ENCODE measurements at places on chromosomes 4 and X.

DNA sequence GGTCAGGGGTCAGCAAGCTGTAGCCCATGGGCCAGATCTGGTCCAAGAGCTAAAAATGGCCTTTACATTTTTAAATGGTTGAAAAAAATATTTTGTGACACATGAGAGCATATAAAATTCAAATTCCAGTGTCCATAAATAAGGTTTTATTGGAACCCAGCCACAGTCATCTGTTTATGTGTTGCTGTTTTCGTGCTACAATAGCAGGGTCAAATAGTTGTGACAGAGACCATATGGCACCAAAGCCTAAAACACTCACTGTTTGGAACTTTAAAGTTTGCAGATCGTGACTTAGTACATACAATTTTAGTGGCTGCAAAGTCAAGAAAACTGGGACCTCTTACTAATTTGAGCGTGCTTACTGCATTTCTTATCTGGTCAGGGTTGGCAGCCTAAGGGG, 29.2 kb downstream of the LAMP2 start:
- DNase-seq = no peak

DNA sequence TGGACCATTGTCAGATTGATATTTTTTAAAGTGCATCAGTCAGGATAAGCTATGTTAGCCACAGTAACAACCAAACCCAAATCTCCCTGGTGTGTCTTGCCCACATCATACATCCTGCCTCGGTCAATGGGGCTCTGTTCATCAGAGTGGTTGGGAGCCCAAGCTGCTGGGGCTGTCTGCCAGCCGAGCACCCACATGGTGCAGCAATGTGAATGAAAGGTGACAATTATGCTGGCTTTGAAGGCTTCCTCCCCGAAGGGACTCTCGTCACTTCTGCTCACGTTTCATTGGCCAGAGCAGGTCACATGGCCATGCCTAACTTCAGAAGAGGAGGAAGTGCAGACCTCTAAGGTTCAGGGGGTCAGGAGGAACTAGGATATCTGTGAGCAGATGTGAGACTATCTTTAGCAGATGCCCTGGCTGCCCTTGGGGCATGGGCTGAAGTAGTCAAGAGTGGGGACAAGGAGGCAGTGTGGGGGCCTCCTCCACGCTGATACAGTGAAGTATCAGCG, 1.3 kb upstream of the JAKMIP1 start:
- no peak for DNase-seq

DNA sequence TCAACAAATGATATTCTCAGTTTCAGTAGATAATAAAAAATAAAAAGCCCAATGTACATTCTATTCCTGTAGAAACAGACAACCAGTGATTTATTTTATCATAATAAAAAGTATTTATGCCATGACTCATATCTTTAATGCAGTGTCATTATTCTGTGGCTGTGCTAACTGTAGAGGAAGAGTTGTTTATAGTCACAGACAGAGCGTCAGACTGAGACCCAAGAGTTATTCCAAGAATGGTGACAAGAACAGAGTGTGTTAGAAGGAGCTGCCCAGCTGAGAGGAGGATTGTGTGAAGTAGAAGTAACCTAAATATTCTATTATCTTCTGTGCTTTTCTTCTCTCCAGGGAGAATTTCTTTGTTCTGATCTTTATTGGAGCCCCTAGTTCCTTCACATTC, 210.7 kb downstream of the PPP1R2C start:
- DNase-seq = no peak

GRCh38 chrX:617891-618290, 12.7 kb upstream of the SHOX start:
- no peak for DNase-seq

GRCh38 chr4:4950561-4951290, 68.5 kb downstream of the CYTL1 start:
- no peak for DNase-seq

GRCh38 chr4:124590480-124590879, 122.1 kb downstream of the ANKRD50 start:
- no peak for DNase-seq

DNA sequence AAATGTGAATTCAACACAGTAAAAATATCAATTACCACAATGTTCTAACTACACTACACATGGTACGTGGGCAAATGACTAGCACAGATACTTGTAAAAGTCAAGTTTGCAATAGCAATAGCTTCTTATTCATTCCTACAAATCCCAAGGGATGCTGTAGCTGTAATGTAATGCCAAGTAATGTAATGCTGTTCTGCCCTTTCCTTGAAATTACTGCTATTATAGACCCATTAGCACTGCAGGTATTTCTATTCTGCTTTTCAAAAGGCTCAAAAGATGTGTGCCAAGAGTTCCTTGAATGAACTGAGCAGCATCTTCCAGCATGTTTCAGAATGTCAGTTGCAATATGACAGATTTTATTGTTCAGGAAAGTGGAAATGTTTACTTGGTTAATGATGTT, 129.9 kb upstream of the BANK1 start:
- DNase-seq = no peak

- no peak for DNase-seq
These were observed 86.2 kb downstream of the NPFFR2 start for GRCh38 chr4:72118017-72118416.

DNA sequence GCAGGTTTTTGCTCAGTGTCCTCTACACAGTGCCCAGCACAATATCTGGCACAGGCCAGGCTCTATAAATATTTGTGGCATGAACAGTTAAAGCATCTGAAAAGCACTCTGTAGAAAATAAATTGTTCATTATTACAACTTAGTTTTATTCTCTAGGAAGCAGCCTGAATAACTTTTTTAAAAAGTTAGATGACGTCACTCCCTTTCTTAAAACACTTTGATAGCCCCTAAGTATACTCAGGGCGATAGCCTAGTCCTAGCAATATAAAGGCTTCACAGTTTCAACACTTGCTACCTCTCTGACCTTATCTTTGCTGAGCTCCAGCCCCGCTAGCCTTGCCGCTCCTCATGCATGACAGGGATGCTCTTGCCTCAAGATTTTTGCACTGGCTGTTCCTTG, 80.6 kb downstream of the GPM6A start:
- no peak for DNase-seq

DNA sequence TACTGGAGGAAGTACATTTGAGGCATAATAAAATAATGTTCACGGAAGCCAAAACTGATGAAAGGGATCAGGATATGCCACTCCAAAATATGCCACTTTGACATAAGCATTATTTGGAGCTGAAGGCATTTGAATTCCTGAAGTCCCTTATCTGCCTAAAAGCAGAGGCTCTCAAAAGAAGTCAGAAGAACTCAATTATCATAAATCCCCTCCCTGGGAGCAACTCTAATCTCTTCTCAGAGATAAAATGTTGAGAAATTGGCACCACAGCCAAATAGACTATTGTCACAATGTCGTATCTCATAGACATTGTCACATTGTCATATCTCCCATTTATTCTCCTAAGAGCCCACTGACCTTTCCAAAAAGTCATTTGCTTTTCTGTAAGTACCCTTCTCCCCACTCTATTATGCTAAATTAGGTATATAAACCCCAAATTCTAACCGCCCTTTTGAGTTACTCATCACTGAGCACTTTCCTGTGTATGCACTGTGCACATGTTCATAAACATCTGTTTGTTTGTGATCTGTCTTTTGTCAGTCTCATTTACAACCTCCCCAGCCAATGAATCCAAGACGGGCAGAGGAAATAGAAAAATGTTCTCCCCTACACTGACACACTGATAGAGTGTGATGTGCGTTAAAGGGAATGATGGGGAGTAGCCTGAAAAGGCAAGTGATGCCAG, 78.5 kb upstream of the NAF1 start:
- no peak for DNase-seq

- no peak for DNase-seq
These were observed 2.4 kb downstream of the PKD2 start for GRCh38 chr4:88009871-88010270.

GRCh38 chr4:64617800-64618199, 208.6 kb upstream of the TECRL start:
- DNase-seq = no peak

- DNase-seq = no peak
These were observed 22.3 kb downstream of the AMOT start for GRCh38 chrX:112818114-112819007.

DNA sequence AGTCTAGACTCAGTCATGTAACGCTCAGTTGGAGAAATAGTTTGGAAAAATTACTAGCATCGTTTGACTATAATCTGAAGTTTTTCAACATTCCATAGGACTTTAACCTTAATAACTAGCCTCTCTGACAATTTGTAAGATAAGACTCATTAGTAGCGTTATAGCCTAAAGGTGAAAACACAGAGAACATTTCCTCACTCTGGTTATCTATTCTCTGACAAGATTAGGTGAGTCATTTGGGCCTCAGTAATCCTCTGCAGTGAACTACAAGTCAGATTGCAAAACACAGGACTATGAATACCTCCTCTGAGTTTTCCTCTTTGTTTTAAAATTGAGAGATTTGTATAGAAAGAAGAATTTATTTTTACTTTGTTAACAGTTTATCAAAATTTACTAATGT, 31.8 kb upstream of the PDLIM5 start:
- no peak for DNase-seq

GRCh38 chrX:2848871-2849301, 20.2 kb downstream of the GYG2 start:
- no peak for DNase-seq

- no peak for DNase-seq
These were observed 32.7 kb downstream of the TMEM47 start for GRCh38 chrX:34624416-34624815.

- DNase-seq = no peak
These were observed 2.4 kb upstream of the NSUN7 start for GRCh38 chr4:40747207-40747835.
